ENCODE measurements at places on chromosomes 13 and 19.

DNA sequence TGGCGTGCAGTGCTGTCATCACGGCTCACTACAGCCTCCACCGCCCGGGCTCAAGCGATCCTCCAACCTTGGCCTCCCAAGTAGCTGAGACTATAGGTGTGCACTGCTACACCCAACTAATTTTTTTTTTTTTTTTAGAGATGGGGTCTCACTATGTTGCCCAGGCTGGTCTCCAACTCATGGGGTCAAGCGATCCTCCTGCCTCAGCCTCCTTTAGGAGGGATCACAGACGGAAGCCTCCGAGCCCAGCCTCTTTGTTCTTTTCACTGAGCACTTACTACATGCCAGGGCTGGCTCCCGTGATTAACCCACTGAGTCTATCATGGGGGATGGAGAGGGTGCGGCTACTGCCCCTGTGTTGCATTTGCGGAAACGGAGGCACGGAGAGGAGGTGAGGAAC, 12.9 kb upstream of the CACTIN start:
- no peak for DNase-seq

DNA sequence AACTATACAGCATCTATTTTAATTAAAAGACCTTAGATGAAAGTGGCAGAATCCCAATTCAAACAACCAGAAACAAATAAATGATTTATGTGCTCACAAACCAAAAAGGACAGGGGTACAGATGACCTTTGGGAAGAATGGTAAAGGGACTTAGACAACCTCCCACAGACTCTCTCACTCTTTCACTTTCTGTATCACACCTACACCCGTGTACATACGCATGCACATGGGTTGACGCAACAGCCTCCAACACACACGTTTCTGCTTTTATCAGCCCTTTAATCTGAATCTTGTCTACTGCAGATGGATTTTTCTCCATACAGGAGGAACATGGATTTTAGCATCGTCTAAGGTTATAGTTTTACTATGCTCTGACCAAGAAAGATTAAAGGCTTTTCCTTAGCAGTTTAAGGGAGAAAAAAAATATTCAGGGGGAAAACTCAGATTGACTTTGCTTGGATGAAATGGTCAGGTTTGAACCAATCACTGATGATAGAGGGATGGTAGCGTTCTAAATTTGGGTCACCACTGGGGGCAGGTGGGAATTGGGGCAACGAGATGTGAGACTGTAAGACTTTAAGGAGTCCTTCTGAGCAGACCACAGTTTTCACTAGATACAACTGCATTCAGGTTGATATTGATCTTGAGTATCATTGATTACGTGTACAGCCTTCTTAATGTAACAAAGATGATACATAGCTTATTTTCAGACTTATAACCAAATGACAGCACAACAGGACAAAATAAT, 166.1 kb downstream of the ITGBL1 start:
- no peak for DNase-seq

GRCh38 chr13:67568205-67568604, 338.1 kb upstream of the PCDH9 start:
- DNase-seq = no peak

- no peak for DNase-seq
Measured at GRCh38 chr13:57224414-57224813, 57.4 kb downstream of the PRR20E start.

GRCh38 chr19:408441-408901, 476 bp downstream of the C2CD4C start:
- no peak for DNase-seq

DNA sequence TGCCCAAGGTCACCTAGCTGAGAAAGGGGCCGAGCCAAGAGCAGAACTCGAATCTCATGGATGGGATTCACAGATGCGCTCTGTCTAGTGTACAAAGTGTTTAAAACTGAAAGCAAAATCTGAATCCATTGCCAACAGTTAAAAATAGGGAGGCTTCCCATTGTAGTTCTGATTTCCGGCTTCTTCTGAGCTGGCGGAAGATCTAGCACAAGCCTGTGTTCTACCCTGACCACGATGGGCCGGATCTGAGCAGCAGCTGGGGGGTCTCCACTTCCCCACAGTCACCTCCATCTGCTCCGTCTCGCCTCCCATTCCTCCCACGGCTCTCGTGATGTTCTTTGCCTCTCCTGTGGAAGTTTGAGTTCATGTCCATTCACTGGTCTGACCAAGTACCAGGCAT, 2.4 kb downstream of the CACNG8 start:
- no peak for DNase-seq

DNA sequence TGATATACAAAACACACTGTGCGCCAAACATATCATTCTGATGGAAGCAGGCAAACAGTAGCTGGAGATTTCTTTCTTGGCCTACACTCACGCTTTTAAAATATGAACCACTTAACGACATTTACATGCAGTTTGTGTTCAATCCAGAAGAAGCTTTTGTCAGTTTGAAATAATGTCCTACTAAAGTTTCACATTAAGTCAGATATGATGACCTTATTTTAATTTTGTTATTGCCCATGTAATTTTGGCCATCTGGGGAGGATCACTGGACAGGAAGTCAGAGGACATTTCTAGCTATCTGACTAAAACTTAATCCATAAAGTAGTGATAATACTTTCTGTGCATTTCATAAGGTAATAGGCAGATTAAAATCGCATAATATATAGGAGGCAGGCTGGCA, 98.1 kb downstream of the DCLK1 start:
- DNase-seq = no peak

DNA sequence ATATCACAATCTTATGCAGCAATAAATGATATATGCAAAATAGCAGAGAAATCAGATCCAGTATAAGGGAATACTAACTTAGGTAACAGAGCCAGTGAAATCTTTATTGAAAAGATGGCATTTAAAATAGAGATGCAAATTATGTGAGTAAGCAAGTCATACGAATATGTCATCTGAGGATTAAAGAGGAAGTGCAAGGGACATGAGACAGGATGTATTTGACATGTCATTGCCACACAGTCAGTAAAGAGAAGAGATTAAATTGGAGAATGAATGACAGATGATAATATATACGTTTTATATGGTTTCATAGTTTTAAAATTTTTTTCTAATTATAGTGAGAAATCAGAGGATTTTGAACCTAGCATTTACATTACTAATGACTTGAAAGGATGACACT, 426.4 kb downstream of the SLITRK5 start:
- no peak for DNase-seq

GRCh38 chr13:23979361-23980159, 82.3 kb upstream of the C1QTNF9B start:
- peak; percentile 68 for DNase-seq

- no peak for DNase-seq
Measured at GRCh38 chr19:49862391-49863253, 4.8 kb downstream of the PNKP start.

DNA sequence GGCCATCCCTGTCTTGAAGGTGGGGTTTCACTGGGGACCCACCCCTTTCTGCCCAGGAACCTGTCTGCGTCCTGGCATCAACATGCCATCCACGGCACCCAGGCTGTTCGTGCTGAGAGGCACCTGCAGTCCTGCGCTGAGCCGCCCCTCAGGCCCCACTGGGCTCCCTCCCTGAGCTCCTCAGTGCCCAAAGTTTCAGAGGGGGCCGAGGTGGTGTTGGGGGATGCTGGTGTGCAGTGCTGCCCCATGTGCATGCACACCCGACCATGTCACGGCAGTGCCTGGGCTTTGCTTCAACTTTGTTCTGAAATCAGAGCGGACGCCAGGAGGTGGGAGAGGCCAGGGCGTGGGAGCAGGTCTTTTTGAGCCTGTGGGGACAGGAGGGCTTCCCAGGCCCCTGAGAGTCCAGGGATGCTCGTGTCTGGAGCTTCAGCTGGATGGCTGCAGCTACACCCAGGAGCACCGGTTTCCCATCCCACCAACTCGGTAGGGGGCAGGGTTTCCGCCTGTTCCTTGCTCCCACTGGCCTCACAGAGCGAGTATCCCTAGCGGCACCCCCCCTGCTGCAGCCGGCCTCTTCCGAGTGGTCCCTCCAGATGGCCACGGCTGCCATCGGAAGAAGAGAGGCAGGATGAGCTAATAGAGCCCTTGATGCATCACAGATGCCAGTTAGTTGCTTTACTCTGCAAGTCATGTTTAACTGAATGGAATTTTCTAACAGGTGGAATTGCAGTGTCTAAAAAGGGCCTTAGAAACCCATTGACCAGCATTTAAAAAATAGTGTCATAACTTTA, 44.0 kb downstream of the WDFY2 start:
- DNase-seq = no peak

- DNase-seq = no peak
Measured at GRCh38 chr13:50855681-50856080, 12.2 kb upstream of the DLEU7 start.

- no peak for DNase-seq
Measured at GRCh38 chr19:30718014-30718413, 345.8 kb downstream of the ZNF536 start.
